ENCODE measurements at places on chromosomes 12 and 14. TPM values are rescaled to one million over a fixed set of nuclear protein-coding genes. Genes with fewer than 3 reads are reported as not detected.

The FLVCR2 gene
- total RNA-seq: 5.9 TPM

The BMAL2 gene
- total RNA-seq: 16.1 TPM

The PROX2 gene
- total RNA-seq: 0.23 TPM

The TMED8 gene
- total RNA-seq: 36.1 TPM

The GPR65 gene
- total RNA-seq: 31.8 TPM

The CD69 gene
- total RNA-seq: 158 TPM

The CFAP251 gene
- 0.70 TPM for total RNA-seq

The B4GALNT1 gene
- 3.8 TPM for total RNA-seq

The KRT71 gene
- not detected for total RNA-seq

Data from activated T-cell treated with anti-CD3 and anti-CD28 coated beads, Interleukin-2, amount 50 U/mL, for 72 hours (primary cell).